Muscle of arm (tissue), 14 donors: ENCODE measurements at places on chromosomes 5 and 9. TPM values are rescaled to one million over a fixed set of nuclear protein-coding genes. Genes with fewer than 3 reads are reported as not detected.

Gene HRH2
- 0.67 TPM for polyA plus RNA-seq

Gene CACNA1B
- 0.88 TPM for polyA plus RNA-seq

Gene FGF18
- 8.3 TPM for polyA plus RNA-seq

Gene CARTPT
- not detected for polyA plus RNA-seq

Gene CTSV
- polyA plus RNA-seq: not detected

Gene TEK
- 17.9 TPM for polyA plus RNA-seq

Gene FOXD4
- polyA plus RNA-seq: 1.1 TPM

Gene CCDC171
- polyA plus RNA-seq: 5.0 TPM

Gene TAS2R1
- polyA plus RNA-seq: not detected

- peak; percentile 16 for DNase-seq
Measured at GRCh38 chr9:21030389-21031035, 928 bp downstream of the HACD4 start.

DNA sequence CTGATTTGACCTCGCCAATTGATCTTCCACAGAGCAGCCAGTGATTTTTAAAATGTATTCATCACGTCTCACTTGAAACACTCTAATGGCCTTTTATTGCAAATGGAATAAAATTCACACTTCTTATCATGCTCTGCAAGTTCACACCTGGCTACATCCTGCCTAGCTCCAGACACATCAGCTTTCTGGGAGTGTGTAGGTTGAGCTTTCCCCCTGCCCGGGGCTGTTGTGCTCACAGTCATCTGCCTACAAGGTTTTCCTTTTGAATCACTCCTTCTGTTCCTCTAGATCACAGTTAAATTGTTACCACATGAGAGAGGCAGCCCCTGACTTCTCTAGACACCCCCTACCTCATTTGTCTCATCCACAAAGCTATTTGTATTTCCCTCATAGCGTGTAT lies 674.5 kb downstream of the PRELID2 start:
- DNase-seq: no peak

GRCh38 chr9:115154617-115155016 lies 36.7 kb upstream of the TNC start:
- no peak for DNase-seq

DNA sequence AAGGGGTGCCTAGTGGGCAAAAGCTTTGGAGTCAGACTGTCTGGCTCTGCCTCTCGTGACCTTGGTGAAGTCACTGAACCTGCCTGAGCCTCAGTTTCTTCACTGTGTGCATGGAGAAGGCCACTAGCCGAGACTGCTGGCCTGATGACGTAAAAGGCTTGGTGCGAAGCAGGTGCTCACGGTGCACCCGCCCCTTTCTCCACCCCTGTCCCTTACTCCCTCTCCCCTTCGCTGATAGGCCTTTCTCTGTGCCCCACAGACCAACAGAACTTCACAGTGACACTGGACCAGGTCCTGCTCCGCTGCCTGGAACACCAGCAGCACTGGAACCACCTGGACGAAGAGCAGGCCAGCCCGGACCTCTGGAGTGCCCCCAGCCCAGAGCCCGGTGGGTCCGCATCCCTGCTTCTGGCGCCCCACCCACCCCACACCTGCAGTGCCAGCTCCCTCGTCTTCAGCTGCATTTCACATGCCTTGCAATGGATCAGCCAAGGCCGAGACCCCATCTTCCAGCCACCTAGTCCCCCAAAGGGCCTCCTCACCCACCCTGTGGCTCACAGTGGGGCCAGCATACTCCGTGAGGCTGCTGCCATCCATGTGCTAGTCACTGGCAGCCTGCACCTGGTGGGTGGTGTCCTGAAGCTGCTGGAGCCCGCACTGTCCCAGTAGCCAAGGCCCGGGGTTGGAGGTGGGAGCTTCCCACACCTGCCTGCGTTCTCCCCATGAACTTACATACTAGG lies 10.4 kb downstream of the FPGS start:
- no peak for DNase-seq

DNA sequence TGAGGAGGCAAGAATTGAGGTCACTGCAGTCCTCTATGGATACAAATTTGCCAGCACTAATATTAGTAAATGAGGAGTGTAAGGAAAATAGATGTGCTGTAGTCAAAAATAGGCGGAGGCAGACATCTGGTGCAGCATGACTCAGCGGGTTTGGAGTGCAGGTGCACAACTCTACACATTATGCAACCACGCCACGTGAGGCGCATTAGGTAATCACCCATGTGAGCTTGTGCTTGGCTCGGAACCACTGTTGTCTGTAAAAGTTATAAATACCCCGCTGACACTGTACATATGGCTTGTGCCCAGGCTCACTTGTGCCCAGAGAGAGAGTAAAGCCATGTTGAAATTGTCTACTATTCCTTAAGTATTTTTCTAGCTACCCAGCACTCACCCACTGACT lies 623.5 kb upstream of the NUDT12 start:
- DNase-seq: no peak

DNA sequence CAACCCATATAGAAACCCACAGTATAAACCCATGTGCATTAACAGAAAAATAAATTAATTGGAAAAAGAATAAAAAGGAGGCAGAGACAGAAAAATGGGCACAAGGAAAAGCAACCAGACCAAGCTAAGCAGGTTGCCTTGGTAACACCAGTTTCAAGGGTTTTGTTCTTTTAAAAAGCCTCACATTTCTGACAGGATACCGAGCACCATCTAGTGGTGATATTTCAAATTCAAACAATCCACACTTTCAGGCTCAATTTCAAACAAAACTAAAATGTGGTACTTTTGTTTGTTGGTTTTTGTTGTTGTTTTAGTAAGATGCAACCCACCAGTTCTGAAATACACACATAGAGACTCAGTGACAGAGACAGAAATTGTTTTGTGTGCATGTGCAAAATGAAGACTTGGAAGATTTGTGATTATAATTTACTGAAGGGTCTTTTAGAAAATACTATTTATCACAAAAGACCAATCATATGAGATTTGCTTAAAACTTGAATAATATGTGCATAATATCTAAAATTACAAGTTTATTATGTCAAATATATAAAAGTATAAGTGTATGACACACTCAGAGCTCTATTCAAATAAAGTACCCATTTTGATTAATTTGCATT lies 318.2 kb downstream of the SLCO4C1 start:
- peak; percentile 47 for DNase-seq

DNA sequence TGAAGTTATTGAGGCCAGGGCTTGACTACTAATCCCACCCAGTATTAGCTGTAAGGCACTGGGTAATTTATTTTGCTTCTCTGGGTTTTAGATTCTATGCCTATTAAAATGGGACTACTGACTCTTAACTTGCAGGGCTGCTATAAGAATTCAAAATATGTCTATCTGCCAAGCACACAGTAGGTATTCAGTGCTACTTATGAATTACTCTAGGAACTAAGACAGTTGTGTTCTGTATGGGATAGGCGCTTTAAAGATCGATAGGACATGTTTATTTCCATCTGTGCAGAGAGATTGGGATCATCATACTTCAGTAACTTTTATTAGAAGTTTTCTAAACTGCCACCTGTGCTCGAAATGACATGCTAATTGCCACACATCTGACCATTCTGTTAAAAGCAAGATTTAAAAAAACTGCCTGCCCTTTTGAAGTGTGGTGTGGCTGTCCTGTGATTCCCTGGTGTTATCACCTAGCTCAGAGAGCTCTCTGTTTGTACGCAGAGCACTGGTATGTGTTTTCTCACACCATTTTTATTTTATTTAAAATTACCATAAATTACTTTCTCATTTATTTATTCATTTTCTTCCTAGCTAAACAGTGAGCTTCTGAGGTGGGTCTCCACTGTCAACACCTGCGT lies 58.7 kb downstream of the FYB1 start:
- DNase-seq: no peak

DNA sequence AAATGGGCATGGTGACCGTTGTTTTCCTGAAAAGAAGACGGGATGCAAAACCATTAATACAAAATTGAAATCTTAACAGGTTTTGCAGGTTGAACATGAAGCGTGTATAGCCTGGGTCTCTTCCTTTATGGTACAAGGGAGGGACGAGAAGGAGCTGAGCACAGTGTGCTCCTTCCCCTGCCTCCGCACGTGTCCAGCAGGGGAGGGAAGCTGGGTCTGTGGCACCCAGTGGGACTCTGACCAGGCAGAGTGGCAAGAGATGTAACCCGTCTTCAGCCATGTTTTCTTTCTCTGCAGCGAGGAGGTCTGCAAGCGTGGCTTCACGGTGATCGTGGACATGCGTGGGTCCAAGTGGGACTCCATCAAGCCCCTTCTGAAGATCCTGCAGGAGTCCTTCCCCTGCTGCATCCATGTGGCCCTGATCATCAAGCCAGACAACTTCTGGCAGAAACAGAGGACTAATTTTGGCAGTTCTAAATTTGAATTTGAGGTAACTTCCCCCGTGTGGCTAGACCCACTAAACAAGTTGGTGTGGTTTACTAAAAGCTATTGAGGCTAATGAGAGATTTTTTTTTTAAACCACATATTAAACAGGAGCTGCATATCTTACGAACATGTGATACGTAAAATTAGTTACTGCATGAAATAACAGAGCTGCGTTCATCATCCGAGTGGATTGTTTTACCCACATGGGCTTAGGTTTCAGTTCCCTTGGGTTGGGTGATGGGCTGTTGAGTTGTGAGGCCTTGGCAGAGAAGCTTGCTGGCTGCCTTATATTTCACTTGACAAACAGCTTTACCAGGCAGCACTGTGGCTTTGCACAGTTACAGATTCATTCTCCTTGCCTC lies 143.7 kb downstream of the TRIO start:
- no peak for DNase-seq

- peak; percentile 18 for DNase-seq
Measured at GRCh38 chr5:66769839-66770617, 173.8 kb downstream of the MAST4 start.

DNA sequence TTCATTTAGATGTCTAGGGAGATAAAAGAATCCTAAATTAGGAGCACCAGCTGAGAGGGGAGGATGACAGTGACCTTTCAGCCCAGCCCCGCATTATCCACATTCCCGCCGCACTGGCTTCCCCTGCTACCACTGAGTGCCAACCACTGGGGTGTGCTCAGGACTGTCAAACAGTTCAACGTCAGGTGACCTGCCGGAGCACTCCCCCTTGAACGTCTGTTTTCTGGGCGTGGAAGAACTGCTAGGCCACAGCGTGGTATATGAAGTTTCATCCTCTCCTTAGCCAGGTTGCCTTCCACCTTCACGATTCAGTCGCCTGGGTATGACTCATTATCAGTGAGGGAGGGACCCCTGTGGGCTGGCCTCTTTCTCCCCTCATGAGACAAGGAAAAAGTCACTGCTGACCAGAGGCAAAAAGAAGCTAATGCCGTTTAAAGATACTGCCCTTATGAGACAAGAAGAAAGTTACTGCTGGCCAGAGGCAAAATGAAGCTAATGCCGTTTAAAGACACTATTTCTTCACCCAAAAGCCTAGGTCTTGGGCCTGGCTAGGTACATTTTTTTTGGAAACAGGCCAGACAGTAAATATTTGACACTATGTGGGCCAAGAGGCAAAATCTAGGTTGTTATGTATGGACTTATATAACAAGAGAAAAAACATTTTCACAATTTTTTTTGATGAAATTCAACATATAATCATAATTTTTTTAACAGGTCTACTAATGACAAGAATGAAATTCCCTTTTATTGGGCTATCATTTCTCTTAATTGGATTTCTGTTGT lies 4.6 kb downstream of the NMRK1 start:
- no peak for DNase-seq

- no peak for DNase-seq
Measured at GRCh38 chr9:124964056-124964455, 23.2 kb upstream of the GOLGA1 start.

- DNase-seq: no peak
Measured at GRCh38 chr9:125815568-125815967, 68.4 kb downstream of the PBX3 start.

DNA sequence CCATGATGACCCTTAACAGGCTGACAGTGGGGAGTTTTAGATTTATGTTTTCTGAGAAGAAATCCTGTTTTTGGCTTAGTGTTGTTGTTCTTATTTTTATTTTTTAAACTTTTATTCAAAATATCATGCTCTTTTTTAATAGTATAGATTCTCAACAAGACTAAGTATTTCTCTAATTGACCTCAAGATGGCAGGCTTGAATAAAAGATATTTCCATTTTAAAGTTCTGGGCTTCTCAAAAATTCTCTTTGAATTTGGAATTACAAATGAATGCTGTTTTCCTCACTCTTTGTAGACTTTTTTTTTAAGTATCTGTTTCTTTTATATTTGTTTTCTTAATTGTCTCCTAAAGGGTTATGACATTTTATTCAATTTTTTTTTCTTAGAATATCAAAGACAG lies 50.0 kb upstream of the SH3GL2 start:
- peak; percentile 22 for DNase-seq

- no peak for DNase-seq
Measured at GRCh38 chr5:174111287-174111973, 65.9 kb downstream of the NSG2 start.

GRCh38 chr9:128151309-128152132 lies 2.3 kb downstream of the LCN2 start:
- DNase-seq: no peak

DNA sequence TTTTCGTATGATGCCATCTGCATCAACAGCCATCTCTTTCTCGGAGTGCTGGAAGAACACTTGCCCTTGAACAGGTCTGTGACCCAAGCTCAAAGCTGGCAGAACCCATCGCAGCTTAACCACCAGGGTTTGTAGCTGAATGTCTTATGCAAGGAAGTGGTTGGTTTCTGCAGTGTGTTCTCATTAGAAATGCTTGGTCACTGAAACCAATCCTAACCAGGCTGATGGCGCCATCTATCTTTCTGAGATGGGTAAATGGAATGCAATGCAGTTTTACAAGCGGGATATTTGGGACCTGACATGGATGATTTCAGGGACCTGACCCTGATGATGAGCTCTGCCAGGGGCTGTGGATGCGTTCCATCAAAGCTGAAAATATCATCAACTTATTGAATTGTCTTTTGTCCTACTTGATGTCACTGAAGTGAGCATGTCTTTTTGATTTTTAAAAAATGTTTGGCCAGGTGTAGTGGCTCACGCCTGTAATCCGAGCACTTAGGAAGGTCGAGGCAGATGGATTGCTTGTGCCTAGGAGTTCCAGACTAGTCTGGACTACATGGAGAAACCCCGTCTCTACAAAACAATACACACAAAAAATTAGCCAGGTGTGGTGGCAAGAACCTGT lies 28.7 kb downstream of the DMRT3 start:
- DNase-seq: no peak

GRCh38 chr5:103498800-103499551 lies 63.6 kb downstream of the NUDT12 start:
- no peak for DNase-seq
